ENCODE measurements at places on chromosomes 12 and 14.

GRCh38 chr14:71721791-71722190, 210.4 kb upstream of the RGS6 start:
- no peak for DNase-seq

- DNase-seq, result no peak
Observed at GRCh38 chr14:37589715-37590427, 5.2 kb downstream of the FOXA1 start.

DNA sequence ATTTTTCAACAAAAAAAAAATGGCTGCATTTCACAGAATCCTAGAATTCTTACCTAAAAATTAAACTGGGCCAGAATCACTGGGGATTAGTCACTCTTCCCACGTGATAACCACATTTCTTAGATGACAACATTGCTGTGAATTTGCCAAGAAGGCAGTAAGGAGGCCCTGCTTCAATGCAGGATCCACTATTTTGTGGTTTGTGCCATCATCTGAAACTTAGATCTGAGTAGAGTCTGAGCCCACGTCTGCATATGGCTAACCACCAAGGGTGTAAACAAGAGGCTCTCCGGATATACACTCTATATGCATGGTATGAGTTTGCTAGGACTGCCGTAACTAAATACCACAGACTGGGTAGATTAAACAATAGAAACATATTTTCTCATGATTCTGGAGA, 24.4 kb upstream of the TBX5 start:
- DNase-seq, result no peak

DNA sequence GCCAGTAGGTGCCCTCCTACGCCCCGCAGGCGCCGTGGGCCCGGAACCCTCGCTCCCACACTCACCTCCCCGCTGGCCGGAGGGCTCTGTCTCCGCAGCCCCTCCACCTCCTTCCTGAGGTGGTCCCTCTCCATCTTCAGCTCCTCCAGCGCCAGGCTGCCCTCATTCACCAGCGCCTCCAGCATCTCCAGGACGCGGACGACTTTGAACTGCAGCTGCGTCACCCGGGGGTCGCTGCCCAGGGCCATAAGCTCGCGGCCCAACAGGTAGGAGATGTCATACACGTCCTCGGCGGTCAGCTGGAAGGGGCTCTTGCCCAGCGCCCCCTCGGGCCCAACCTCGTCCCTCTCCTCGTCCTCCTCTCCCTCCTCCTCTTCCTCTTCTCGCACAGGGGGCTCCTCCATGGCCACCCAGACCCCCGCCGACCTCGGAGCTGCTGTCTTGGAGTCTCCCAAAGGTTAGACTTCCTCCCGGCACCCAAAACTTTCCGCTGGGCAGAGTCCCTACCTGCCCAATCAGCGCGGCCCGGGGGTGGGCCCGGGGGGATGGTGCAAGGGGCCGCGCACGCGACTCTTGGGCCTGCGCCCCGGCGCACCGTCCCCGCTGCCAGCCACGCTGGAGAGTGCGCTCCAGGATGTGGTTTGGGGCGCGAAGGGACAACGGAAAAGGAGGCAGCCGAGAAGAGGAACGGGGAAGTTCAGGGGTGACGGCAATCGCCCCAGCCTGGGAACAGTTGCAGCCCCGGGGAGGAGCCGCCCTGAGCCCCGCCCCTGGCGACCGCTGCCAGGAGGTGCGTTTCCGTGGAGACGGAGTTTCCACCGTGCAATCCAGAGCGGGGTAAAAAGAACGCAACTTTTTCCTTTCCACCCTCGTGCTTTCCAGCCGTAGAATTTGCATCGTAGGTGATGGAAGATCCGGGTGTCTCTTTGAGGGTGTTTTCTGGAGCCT, at the start of gene RILPL2:
TSS of gene RILPL2 (minus strand) at position 668 of the 948 bp plus-strand sequence. CDS start at position 404, 264 bp downstream.
- peak; percentile 62 for DNase-seq

- no peak for DNase-seq
Observed at GRCh38 chr14:33617154-33617553, 333.7 kb downstream of the EGLN3 start.

DNA sequence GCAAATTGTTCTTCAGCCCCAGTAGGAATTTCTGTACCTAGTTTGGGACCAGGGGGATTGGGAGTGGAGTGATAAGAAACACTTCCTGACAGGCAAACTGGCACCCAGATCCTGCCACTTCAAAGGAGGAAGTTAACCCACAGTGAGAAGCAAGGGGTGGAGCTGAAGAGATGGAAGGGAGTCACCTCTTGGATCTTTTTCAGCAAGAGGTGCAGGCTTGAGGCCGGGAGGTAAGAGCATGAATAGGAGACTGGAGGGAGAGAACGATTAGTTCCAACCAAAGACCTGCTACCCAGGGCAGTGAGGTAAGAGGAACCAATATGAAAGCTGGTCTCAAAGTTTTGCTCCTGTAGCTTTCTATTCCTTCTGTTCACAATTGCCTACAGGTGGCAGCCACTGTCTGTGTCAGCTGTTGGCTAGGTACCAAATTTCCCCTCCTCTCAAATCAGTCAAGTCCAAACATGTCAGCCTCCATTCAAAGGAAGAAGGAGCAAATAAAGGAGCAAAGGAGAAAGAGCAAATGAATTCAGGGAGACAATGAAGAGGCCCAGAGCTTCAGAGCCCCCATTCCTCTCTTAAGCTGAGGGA, 14.9 kb upstream of the TAC3 start:
- DNase-seq, result peak; percentile 20

GRCh38 chr12:92597997-92598396, 104.8 kb upstream of the PLEKHG7 start:
- no peak for DNase-seq

GRCh38 chr14:68779761-68780323, 13.0 kb downstream of the ZFP36L1 start:
- no peak for DNase-seq

- DNase-seq, result peak; percentile 42
Observed at GRCh38 chr14:105075379-105076295, 10.4 kb upstream of the GPR132 start.

DNA sequence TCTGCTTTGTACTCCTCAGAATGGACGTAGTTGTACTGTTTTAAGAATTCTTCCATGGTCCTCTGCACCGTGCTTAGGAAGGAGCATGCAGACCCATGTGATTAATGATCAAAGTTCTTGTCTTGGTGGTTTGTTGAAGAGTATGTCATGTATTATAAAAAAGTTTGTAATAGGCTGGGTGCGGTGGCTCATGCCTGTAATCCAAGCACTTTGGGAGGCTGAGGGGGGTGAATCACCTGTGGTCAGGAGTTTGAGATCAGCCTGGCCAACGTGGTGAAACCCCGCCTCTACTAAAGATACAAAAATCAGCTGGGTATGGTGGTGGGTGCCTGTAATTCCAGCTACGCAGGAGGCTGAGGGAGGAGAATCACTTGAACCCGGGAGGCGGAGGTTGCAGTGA, 61.8 kb upstream of the RTL1 start:
- no peak for DNase-seq
